ENCODE measurements at places on chromosomes 5 and 9. TPM values are rescaled to one million over a fixed set of nuclear protein-coding genes. Genes with fewer than 3 reads are reported as not detected.

GRCh38 chr5:16005225-16005624, 174.4 kb downstream of the MARCHF11 start:
- no peak for DNase-seq

DNA sequence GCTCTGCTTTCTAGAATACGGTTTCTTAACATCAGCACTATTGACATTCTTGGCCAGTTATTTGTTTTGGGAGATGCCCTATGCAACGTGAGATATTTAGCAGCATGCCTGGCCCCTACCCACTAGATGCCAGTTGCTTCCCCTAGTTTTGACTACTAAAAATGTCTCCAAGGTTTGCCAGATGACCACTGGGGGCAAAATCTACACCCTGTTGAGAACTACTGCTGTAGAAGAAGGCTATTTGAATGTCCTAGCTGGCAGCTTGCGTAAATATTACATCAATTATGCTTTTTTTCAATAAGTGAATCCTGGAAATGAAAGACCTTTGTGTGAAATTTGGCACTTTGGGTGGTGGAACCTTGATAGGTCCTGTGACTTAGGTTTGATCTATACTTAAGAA, 5.0 kb downstream of the NCBP1 start:
- DNase-seq = no peak

DNA sequence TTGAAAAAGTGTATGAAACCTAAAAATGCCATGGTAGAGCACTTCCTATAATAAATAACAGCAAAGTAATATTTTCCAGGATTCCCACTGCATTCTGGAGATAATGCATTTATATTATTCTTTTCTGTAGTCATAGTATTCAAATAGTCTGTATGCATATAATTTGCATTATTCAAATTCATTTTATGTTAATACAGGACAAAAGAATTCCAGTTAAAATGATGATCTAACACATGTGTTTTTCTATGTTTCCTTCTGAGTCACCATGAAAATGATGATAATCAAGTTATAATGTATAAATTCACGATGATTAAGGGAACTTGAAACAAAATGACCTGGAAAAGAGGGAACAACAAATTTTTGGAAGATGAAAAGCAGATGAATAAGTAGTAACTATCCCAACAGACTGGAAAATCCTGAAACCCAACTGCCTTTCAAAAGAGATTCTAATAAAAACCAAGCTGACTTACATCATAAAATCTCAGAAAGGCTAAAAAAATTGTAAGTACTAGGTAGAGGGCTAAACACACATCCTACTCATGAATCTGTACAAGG, 358.6 kb upstream of the PAPPA start:
- no peak for DNase-seq

DNA sequence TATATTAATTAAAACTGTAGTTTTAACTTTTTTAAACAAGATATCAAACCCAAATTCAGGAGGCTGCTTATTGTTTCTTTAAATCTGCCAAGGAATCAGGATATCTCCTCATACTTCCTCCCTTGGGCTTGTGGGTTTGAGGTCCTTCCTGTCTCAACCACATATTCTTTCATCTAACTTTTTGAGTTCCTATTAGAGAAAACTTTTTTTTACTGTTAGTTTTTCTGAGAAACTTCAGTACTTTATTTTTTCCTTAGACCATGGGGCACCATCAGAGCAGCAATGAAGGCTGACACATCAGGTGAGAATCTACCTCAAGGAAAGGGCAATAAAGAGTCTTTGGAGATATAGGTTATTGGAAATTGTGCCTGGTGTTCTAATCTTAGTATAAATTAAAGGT, 56.7 kb downstream of the TSSK1B start:
- no peak for DNase-seq

DNA sequence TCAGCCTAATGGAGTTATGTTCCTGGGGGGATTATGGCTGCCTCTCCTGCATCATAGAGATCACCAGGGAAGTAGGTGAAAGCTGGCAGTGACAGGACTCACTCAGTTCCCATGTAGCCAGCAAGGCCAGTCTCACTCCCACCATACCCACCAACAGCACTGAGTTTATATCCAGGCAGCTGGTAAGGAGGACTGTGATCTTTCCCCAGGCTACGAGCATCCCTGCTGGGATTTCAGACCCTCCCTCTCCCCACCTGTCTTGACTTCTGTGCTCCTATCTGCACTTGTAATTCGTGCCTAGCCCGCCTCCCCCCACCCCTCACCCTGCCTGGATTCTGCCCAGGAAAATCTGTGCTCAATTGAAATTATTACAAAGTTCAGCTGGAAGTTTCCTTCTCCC, 499.1 kb upstream of the NUDT12 start:
- no peak for DNase-seq

- no peak for DNase-seq
These were observed 170.8 kb upstream of the FST start for GRCh38 chr5:53309653-53310052.

DNA sequence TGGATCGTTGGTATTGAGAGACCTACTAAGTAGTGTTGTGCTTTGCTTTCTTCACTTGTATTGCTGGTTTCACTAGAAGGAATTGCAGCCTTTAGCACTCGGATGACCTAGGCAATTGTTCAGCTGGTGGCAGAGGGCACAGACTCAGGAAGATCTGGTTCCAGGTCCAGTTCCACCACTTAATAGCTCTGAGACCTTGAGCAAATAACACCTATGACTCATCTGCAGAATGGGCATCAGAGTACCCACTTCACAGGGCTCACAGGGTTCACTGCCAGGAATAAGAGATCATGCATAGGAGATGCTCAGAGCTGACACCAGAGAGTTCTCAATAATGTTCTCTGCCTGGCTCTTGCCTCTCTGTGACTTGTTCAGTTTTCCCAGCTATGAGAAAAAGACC, 133.6 kb downstream of the SIL1 start:
- DNase-seq = no peak

- no peak for DNase-seq
These were observed 28.9 kb upstream of the CTXN3 start for GRCh38 chr5:127619908-127620479.

- peak; percentile 83 for DNase-seq
These were observed 130.3 kb downstream of the RGS3 start for GRCh38 chr9:113593682-113594281.

- no peak for DNase-seq
These were observed 431.0 kb downstream of the SH3GL2 start for GRCh38 chr9:18009902-18010301.

DNA sequence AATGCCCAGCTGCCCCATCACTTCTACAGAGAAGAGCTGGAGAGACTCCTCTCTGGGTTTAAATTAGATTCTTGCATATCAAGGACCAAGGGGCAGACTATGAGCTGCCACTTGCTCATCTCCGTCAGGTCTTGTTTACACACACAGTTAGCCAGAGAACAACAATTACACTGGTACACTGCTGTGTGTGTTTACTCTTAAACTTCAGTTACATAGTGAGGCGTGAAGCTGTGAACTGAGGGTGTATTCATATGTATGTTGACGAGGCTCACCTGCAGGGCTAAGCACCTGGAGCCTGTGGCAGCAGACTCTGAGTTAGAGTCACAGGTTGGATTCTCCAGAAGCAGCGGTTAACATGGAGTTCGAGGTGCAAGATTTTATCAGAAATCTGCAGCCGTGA, 155.4 kb upstream of the ANKH start:
- no peak for DNase-seq

DNA sequence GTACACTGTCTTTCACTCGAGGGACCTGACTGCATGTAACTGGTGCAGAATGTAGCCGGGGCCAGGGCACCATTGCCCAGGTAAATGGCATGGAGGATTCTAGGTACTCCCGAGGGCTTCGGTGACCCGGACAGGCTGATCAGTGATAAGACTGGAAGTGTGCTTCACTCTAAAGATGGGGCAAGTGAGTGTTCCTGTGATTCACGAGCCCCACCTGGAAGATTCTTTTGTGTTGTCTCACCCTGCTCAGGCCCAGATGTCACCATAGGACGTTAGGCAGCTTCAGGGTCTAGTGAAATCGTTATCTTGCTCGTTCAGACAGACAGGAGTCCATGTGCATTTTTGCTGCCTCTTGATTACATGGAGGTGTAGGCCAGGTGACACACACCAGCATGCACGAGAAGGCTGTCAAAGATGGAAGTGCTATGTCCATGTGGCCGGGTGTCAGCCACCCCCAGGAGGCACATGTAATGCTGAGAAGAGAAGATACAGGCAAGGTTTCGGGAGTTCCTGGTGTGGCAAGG, 73.9 kb downstream of the WNK2 start:
- no peak for DNase-seq

DNA sequence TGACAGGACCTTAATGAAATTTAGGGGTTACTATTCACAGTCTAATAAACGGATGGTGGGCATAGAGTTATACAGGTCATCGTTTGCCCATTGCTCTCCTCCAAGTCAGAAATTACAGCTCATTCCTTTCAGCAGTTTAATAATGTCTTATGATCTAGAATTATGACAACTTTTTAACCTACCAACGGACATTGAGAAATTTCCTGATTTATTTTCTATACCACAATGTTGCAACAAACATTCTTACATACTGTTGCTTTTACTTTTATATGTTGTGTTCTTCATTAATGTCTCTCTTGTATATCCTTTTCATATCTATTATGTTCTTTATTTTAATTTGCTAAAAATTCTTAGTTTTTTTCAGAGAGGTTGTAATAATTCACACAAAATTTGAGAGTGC, 152.8 kb upstream of the PRLR start:
- no peak for DNase-seq

DNA sequence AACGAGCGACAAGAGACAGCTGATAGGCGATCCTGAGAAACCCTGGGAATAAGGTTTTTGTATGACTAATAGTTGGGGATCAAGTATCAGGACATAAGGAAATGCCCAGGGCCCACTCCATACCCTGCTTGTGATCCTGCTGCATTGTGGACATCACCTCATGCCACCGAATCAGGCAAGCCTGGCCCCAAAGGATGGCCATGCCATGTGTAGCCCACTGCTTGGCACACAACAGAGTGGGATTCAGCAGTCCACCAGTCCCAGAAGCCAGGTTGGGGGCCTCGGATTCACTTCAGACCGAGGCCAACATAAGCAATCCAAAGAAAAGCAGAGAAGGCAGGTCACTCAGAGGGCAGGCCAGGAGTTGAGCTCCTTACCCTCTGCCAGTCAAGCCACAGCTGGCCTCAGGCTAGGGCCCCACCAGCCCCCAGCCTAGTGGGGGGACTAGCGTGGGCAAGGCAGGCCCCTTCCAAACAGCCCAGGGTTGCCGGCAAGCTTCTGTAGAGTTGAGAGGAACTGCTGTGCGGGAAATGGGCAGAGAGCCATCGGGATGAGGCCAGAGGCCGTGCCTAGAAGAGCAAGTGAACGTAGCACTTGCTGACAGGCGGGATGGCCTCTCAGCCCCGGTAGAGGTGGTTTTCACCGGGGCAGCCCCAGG, 5.0 kb downstream of the NOP16 start:
- no peak for DNase-seq

GRCh38 chr5:138139781-138140090, 508 bp upstream of the NME5 start:
- DNase-seq = no peak

DNA sequence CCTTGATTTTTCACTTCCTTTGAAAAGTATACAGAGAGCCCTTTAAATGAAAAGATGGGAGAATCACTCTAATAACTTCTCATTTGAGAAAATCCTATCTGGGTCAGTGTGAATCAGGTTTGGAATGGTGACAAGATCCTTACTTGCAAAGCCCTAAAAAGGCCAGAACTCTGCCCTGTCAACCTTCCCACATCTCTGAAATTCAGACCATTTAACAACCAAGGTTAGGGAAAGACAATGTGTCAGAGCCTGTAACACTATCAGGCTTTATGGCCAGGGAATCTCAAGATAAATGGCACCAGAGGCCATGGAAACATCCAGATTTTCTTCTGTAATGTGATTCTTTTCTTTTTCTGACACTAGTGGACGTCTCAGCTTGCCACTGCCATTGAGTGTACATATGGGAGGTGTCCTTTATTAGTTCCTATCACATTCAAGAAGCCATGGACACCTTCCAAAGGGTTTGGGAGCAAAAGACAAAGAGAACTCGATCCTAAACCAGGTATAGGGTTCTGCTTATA, 165.7 kb upstream of the GPR151 start:
- no peak for DNase-seq

DNA sequence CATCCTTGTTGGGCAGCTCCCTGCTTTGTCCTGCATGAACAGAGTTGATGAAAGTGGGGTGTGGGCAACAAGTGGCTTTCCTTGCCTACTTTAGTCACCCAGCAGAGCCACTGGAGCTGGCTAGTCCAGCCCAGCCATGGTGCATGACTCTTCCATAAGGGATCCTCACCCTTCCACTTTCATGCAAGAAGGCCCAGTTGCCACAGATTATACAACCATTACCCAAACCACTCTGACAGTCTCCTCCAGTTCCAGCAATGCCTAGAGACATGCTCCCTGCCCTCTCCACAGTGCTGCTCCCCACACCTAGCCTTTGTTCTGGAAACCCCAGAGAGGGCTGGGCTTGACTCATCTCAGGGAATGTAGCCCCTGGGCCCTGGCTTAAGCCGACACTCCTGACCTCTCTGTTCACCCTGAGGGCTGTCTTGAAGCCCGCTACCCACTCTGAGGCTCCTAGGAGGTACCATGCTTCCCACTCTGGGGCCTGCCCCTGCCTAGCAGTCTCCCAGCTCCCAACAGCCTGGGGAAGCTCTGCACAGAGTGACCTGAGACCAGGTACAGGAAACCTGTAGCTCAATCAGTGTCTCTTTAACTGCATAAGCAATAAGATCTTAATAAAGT, 3.9 kb downstream of the SLC35A4 start:
- no peak for DNase-seq

- no peak for DNase-seq
These were observed 535 bp downstream of the UNC5A start for GRCh38 chr5:176810687-176811501.

DNA sequence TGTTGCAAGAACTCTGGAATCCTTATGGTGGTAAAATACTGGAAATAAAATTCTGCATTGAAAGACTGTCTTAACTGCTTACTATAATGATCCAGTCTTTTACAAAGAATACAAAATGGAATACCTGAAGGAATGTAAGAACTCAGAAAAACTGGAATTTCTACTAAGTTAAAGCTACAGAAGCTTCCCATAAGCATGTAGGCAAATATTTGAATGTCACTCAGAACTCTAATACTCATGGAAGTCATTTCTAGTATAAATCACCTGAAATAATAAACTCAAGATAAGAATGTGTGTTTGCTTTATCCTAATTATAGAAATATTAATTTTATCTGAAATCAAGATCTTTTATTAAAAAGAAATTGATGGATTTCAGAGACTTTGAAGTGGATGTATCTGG, 54.8 kb downstream of the FEM1C start:
- DNase-seq = no peak

DNA sequence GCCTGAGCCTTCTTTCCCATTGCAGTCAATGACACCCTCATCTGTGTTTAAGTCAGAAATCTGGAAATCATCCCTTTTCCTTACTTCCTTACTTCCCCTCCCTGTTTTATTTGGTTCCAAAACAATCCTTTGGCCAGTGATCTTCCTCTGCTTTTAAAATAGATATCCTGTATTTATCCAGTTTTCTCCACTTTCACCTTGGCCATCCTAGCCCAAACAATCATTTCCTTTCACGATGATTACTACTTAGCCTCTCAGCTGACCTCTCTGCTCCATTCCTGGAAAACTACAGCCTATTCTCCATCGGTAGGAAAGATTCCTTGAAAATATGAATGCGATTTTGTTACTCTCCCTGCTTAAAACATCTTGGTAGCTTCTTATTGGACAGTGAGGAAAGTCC, 565.4 kb downstream of the TLR4 start:
- no peak for DNase-seq

ECM2 gene
- total RNA-seq = 10.1 TPM

ADAMTSL2 gene
- 0.32 TPM for total RNA-seq

HTR1A gene
- total RNA-seq = not detected

SLC25A2 gene
- total RNA-seq = 0.66 TPM

PCDHA5 gene
- 0.05 TPM for total RNA-seq
